Metanephros (tissue), 2 donors: ENCODE measurements at places on chromosomes 1 and 21. TPM values are rescaled to one million over a fixed set of nuclear protein-coding genes. Genes with fewer than 3 reads are reported as not detected.

Gene ATP1A4
- 0.76 TPM for total RNA-seq

Gene TRABD2B
- total RNA-seq, result 6.4 TPM

Gene MROH9
- total RNA-seq, result not detected

Gene ALX3
- total RNA-seq, result not detected

Gene RHD
- 3.8 TPM for total RNA-seq

Gene SLC30A2
- 4.7 TPM for total RNA-seq

Gene LCE1F
- not detected for total RNA-seq

Gene KRTAP19-3
- total RNA-seq, result not detected

Gene ZNF670
- total RNA-seq, result 5.1 TPM

Gene FCGR3B
- 10.3 TPM for total RNA-seq

Gene ZMYM1
- total RNA-seq, result 25.1 TPM

Gene KRTAP7-1
- not detected for total RNA-seq

Gene OR14K1
- total RNA-seq, result not detected

Gene ACKR1
- total RNA-seq, result 1.6 TPM

Gene MAP3K21
- 21.0 TPM for total RNA-seq

Gene FMO3
- 0.12 TPM for total RNA-seq

Gene FNBP1L
- 61.4 TPM for total RNA-seq

Gene NMNAT2
- total RNA-seq, result 1.8 TPM

Gene KLHDC9
- 10.7 TPM for total RNA-seq

Gene SPATA21
- total RNA-seq, result not detected

Gene TTC24
- total RNA-seq, result 0.58 TPM

Gene SMIM34
- total RNA-seq, result 0.47 TPM

Gene SERPINC1
- not detected for total RNA-seq

Gene LORICRIN
- total RNA-seq, result not detected

Gene C1orf210
- total RNA-seq, result 12.9 TPM

Gene PUM1
- total RNA-seq, result 137 TPM

Gene KLF17
- total RNA-seq, result not detected

Gene CYP4X1
- 7.4 TPM for total RNA-seq

Gene CCDC17
- total RNA-seq, result 0.99 TPM

Gene TMEM52
- 16.1 TPM for total RNA-seq

Gene ANXA9
- total RNA-seq, result 8.5 TPM

Gene C8B
- total RNA-seq, result not detected

Gene UTS2
- total RNA-seq, result not detected

Gene TMEM51
- 26.0 TPM for total RNA-seq

Gene NR0B2
- 16.1 TPM for total RNA-seq

Gene LTN1
- 38.1 TPM for total RNA-seq

Gene TLR5
- 6.5 TPM for total RNA-seq

Gene HSPB7
- 7.3 TPM for total RNA-seq

Gene ATP6V1G3
- 1.9 TPM for total RNA-seq

Gene GBP6
- 0.12 TPM for total RNA-seq

Gene MIB2
- total RNA-seq, result 68.0 TPM
